M059J (cell line): ENCODE measurements at places on chromosomes 7 and 10. TPM values are rescaled to one million over a fixed set of nuclear protein-coding genes. Genes with fewer than 3 reads are reported as not detected.
A peak's percentile ranks its signal among the peaks of the same experiment; 100 is the strongest.

DNA sequence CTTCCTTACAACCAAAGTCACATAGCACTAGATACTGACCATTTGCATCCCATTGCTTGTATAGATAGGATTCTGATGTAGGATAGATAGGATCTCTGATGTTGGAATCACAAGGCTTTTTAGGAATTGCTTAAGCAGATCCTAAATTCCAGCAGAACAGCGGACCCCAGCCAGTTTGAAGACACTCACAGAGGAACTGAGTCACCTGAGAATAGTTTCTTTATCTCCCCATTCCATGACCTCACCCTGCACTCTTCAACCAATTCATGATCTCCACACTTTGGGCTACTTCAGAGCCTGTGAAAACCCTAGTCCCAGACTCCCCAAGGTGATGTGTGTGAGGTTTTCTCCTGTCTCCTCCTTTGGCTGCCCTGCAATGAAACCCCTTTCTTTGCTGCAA, 179.4 kb downstream of the CNTNAP2 start:
- DNase-seq, result no peak

DNA sequence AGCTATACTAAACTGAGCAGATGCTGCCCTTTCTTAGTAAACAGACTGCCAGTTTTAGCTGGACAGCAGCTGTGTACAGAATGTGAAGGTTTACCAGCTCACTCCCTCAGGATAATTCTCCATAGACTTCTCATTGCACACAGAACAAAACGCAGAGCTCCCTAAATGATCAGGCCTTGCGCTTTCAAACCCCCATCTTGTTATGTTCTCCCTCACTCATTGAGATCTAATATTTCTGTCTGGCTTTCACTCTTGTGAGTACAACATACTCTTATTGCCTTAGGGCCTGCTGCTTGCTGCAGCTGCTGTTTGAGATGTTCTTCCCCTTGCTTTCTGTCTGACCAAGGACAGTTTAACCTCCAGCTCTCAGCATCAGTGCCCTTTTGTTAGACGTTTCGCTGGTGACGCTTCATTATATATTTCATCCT, 17.3 kb downstream of the VWDE start:
- no peak for DNase-seq

- peak; percentile 24 for DNase-seq
These were observed 6.9 kb downstream of the ARMC3 start for GRCh38 chr10:22934726-22935125.

DNA sequence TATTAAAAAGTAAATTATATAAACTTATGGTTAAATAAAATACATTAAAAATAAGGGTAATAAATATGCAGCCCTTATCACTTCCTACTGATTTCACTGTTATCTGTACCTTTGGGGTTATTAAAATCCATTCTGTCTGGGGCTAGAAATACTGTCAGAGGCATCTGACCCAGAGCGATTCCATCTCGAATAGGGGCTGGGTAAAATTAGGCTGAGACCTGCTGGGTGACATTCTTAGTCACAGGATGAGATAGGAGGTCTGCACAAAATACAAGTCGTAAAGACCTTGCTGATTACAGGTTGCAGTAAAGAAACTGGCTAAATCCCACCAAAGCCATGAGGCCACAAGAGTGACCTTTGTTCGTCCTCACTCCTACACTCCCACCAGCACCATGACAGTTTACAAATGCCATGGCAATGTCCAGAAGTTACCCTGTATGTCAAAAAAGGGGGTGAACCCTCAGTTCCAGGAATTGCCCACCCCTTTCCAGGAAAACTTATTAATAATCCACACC, 77.6 kb downstream of the COBL start:
- no peak for DNase-seq

Gene AQP1
- total RNA-seq, result 0.62 and 0.74 TPM in 2 replicates
